Left renal pelvis (tissue), 4 donors: ENCODE measurements at places on chromosomes 3 and 15. TPM values are rescaled to one million over a fixed set of nuclear protein-coding genes. Genes with fewer than 3 reads are reported as not detected.

Gene AGBL1
- 0.09 TPM for polyA plus RNA-seq

Gene CAMP
- 0.48 TPM for polyA plus RNA-seq

Gene PPM1L
- 9.4 TPM for polyA plus RNA-seq

DNA sequence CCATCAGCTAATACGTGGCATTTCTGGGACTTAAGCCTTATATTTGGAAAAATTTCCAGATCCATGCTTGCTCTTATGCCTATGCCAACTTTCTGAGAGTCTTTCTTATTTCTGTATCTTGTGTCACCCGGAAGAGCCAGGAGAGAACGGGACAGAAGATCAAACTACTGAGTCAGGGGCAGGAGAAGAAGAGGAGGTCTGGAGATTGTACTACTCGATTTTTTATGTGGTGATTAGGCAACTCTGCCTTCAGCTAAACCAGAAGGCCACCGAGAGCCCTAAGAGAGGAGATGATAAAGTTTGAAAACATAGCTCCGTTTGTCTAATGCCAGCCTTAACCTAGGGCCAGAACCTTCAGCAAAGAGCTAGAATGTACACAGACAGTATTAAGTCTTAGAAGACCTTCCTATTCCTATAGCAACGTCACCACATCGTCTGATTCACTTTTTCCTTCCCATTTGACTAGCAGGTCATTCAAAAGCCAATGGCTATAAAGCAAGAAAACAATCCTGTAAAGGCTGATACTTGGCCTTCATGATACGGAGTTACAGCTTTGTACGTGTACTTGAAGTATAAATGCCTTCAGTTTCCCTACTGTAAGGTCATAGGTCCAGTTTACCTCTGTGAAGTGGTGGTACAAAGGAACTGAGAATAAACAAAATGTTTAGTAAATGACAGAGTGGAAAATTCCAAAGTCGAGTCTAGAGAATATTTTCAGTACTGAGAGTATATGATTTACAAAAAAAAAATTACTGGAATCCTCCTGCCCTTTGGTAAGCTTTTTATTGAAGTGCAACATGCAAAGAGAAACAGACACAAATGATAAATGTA lies 96.1 kb upstream of the ICE2 start:
- no peak for DNase-seq
